ENCODE measurements at places on chromosomes 2 and 18.

GRCh38 chr2:38057651-38058410 is 18.1 kb downstream of the CYP1B1 start:
- no peaks in the 10 kb centered on the region for H3K4me1 ChIP-seq
- no peaks in the 10 kb centered on the region for H3K36me3 ChIP-seq
- peaks cover 8% of the 10 kb centered on the region for H3K27me3 ChIP-seq
- no peak overlapping the region for H3K27ac ChIP-seq
- H3K4me3 ChIP-seq, result no peak overlapping the region

- H3K4me1 ChIP-seq, result no peaks in the 10 kb centered on the region
- H3K27me3 ChIP-seq, result peaks cover 2% of the 10 kb centered on the region
- H3K36me3 ChIP-seq, result no peaks in the 10 kb centered on the region
- no peak overlapping the region for H3K27ac ChIP-seq
- DNase-seq, result no peak
Measured at GRCh38 chr2:234199996-234200395, 149.5 kb downstream of the SPP2 start.

GRCh38 chr2:217693363-217693762 is 309.4 kb downstream of the TNS1 start:
- no peaks in the 10 kb centered on the region for H3K36me3 ChIP-seq
- H3K4me3 ChIP-seq, result no peak overlapping the region

DNA sequence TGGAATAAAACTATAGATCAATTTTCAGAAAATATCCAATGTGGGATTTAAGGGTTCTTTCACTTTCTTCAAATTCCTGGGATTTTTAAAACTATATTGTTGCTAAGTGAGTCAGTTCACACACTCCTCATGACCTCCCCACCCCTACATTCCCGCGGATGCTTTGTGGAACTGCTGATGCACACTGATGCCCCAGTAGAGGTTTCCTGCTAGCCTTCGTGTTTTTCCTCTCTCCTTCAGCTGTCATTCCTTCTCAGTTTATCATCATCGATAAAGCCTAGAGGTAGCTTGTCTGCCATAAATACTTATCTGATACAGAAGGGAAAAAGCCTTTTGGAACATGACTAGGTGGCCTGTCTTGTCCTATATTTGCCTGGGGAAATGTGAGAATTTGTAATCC is 67.4 kb upstream of the GALNT5 start:
- H3K36me3 ChIP-seq, result no peaks in the 10 kb centered on the region
- H3K4me1 ChIP-seq, result no peaks in the 10 kb centered on the region
- H3K27me3 ChIP-seq, result peaks cover 10% of the 10 kb centered on the region
- no peak overlapping the region for H3K27ac ChIP-seq
- no peak overlapping the region for H3K4me3 ChIP-seq

GRCh38 chr2:225454412-225454811 is 54.9 kb downstream of the NYAP2 start:
- H3K4me1 ChIP-seq, result no peaks in the 10 kb centered on the region
- no peaks in the 10 kb centered on the region for H3K36me3 ChIP-seq
- no peak overlapping the region for H3K4me3 ChIP-seq
- H3K27ac ChIP-seq, result no peak overlapping the region
- H3K27me3 ChIP-seq, result peaks cover 5% of the 10 kb centered on the region
- no peak for DNase-seq

- H3K27ac ChIP-seq, result no peak overlapping the region
- H3K36me3 ChIP-seq, result peaks cover 31% of the 10 kb centered on the region
- peak overlapping the region; percentile 13 for H3K4me3 ChIP-seq
- no peaks in the 10 kb centered on the region for H3K27me3 ChIP-seq
Measured at GRCh38 chr2:201057087-201057521, 14.4 kb downstream of the HYCC2 start.

DNA sequence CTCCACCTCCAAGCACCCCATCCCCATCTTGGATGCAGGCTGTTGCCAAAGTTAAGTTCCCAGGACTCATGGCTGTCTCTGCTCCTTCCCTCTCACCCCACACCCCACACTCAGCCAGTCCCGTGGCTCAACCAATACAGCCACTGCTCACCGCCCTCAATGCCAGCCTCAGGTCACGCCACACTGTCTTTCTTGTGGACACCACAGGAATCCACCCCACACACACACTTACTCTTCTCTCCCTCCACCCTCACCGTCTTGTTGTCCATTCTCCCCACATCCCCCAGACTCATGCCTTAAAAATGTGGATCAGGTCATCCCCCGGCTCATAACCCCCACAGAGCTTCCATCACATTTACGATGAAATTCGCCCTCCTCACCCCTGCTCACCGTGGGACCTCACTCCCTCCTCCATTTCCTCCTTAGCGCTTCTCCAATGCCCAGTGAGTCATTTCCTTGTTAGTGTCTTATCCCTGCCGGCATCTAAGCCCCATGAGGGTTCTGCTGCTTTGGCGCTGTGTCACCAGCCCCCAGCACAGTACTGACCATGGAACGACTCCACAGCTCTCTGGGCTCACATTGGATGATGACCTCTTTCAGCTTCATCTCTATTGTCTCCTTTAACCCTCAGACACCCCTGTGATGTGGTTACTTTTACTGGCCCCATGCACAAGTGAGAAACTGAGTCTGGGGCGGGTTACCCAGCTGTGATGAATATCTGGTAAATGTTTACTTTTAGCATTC is 13.8 kb downstream of the MLPH start:
- no peaks in the 10 kb centered on the region for H3K27me3 ChIP-seq
- no peaks in the 10 kb centered on the region for H3K4me1 ChIP-seq
- DNase-seq, result no peak
- no peak overlapping the region for H3K4me3 ChIP-seq

- no peaks in the 10 kb centered on the region for H3K4me1 ChIP-seq
- DNase-seq, result no peak
- no peaks in the 10 kb centered on the region for H3K36me3 ChIP-seq
Measured at GRCh38 chr2:122531290-122532071, 776.0 kb downstream of the TSN start.

DNA sequence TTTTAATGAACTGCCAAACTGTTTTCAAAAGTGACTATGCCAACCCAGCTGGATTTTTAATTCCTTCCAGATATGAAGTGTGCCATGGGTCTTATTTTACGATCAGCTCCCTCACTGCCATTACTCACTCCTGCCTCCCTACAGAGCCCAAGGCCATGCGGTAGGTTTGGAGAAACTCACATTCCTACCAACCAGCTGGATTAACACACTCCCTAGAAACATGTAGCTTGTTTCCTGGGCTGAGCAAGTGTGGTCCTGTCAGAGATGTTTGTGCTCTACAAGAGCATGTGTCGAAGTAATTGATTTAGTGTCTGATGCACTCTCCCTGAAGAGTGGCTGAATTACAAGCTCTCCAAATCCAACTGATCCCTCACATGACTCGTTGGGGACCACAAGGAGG is 82.5 kb downstream of the SPP2 start:
- H3K27me3 ChIP-seq, result no peaks in the 10 kb centered on the region
- no peak for DNase-seq
- H3K4me3 ChIP-seq, result no peak overlapping the region
- H3K4me1 ChIP-seq, result no peaks in the 10 kb centered on the region
- no peak overlapping the region for H3K27ac ChIP-seq

DNA sequence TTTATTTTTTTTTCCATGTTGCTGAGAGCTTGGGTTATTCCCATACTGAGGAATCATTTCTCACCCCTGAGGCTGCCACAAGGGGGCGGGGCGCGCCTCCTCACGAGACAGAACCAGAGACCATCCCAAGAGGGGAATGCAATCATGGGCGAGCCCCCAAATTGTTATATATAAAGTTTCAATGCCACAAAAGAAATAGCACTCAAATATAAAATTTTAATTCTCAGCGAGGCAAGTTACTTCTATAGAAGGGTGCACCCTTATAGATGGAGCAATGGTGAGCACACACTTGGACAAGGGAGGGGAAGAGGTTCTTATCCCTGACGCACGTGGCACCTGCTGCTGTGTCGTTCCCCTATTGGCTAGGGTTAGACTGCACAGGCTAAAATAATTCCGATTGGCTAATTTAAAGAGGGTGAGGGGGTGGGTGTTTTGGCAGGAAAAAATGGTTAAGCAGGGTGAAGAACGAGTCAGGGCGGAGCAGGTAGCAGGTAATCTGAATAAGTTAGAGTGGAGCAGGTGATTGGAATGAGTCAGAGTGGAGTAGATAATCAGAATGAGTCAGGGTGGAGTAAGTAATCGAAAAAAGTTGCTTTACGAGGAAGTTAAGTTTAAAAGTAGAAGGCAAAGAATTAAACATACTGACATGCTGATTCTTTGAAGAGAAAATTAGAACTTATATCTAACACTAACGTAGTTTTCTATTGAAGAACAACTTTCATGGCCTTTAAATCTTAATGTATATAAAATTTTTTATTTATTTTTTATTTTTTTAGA is 177.5 kb downstream of the MTCL1 start:
- no peak overlapping the region for H3K27ac ChIP-seq
- H3K36me3 ChIP-seq, result no peaks in the 10 kb centered on the region
- H3K4me3 ChIP-seq, result no peak overlapping the region
- no peaks in the 10 kb centered on the region for H3K27me3 ChIP-seq
- H3K4me1 ChIP-seq, result no peaks in the 10 kb centered on the region
- DNase-seq, result no peak

DNA sequence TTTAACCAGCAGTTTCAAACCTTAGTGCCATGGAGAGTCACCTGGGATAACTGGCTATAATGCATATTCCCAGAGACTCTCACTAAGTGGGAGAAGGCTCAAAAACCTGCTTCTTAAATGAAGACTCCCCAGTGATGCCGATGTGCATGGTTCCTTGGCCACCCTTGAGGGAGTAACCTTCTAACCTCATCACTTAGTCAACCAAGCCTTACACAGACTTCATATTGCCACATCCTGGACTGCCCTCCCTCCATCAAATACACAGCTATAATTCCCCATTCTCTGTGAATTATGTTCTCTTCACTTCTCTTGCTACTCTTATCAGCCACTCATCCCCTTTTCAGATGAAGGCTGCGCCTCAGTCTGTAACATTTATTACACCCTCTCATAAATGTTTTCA is 462.9 kb upstream of the RGPD4 start:
- no peaks in the 10 kb centered on the region for H3K27me3 ChIP-seq
- H3K4me3 ChIP-seq, result no peak overlapping the region
- H3K4me1 ChIP-seq, result no peaks in the 10 kb centered on the region

Measured in CD4-positive, CD25-positive, alpha-beta regulatory T cell (primary cell).